IPS-NIHi11 (cell line): ENCODE measurements at places on chromosomes 13 and 19.

DNA sequence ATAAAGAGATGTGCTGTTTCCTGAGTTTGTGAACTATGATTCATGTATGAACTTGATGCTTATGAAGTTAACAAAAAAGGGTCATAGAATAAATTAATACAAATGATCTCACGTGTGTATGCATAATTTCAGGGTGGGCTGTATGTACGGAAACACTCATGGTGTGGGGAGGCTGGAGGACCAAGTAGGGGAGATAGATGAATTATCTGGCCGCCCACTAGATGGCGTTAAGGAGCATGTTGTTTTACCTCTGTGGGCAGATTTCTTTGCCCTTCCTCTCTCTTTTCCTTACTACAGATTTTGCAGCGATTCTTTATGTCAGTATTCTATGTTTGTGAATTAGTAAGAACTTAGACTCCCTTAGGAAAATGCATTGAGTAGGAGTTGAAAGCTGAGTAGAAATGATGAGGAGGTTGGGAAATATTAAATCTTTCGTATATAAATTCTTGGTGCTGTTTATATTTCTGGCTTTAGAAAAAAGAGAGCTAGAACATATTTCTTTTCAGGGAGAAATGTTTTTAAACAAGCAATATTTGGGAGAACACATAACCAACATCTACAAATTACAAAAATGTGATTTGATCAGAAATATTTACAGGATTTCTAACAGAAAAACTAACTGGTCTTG is 47.4 kb upstream of the TMTC4 start:
- DNase-seq, result peak; percentile 72

GRCh38 chr19:13841086-13841961 is 35.6 kb upstream of the NANOS3 start:
- no peak for DNase-seq

DNA sequence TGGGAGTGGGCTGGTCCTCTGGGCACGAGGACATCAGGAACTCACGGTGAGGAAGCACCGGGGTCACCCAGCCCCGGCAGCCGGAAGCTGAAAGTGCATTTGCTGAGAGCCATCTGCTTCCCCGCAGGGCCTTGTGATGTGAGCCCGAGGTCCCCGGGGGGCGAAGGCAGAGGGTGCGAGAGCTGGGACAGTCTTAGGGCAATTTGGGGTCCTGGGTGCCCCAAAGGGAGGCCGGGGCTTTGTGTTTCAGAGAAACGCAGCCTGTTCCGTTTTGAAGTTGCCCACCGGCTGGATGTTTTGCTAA is 4.8 kb downstream of the F2RL3 start:
- no peak for DNase-seq

- no peak for DNase-seq
These were observed 24.7 kb downstream of the NFIX start for GRCh38 chr19:13020002-13020414.

GRCh38 chr13:49791315-49791710 is 1.2 kb downstream of the KPNA3 start:
- peak; percentile 23 for DNase-seq

DNA sequence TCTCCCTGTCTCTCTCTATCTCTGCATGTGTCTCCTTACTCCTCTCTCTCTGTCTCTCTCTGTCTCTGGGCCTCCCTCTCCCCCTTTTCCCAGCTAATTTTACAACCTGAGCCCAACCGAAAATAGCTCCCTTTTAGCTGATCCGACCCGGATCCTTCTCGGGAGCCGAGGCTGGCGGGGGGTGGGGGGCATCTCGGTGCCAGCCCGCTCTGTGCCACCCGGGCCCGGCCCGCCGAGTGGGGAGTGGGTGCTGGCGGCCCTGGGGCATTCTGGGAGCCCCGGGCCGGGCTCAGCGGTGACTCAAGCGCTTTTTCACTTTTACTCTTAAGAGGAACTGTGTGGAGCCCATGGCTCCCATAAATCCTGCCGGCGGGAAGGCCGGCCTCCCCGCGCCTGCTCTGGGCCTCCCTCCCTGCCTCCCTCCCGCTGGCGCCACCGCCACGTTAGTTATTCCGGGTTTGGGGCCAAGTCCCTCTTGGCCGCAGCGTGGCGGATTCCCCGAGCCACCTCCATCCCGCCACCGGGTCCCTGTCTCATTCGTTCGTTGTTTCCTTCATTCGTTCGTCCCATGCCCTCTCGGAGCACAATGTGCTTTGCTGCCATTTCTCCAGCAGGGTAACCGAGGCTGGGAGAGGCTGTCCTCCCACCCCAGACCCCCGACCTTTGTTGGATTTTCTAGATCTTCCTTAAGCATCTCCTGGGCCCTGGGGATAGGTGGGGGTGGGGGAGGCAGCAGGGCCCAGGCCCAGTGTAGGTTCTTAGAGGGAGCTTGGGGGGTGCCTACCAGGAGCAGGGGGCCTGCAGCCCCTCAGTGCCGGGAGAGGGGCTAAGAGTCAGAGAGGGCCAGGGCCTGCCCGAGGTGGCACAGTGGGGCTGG is 3.2 kb downstream of the NFIC start:
- no peak for DNase-seq

DNA sequence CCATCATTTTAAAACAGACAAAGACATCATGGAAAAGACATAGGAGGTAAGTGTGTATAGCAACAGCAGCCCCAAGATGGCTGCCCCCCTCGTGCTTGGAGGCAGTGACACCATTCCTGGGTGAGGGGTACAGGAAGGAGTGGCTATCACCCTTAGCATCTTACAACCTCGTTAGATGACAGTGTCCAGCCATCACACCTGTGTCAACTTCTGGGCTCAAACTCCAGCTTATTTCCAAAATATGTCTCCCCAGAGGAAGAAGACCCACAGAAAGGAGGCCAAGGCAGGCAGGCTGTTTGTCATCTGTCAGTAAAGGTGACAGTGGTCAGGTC is 27.5 kb downstream of the EPS15L1 start:
- no peak for DNase-seq

GRCh38 chr19:38912600-38913514 is 871 bp upstream of the CCER2 start:
- no peak for DNase-seq

GRCh38 chr19:39409208-39410016 is 2.8 kb downstream of the ZFP36 start:
- peak; percentile 68 for DNase-seq

- DNase-seq, result no peak
These were observed 79.5 kb upstream of the KL start for GRCh38 chr13:32936716-32937115.

DNA sequence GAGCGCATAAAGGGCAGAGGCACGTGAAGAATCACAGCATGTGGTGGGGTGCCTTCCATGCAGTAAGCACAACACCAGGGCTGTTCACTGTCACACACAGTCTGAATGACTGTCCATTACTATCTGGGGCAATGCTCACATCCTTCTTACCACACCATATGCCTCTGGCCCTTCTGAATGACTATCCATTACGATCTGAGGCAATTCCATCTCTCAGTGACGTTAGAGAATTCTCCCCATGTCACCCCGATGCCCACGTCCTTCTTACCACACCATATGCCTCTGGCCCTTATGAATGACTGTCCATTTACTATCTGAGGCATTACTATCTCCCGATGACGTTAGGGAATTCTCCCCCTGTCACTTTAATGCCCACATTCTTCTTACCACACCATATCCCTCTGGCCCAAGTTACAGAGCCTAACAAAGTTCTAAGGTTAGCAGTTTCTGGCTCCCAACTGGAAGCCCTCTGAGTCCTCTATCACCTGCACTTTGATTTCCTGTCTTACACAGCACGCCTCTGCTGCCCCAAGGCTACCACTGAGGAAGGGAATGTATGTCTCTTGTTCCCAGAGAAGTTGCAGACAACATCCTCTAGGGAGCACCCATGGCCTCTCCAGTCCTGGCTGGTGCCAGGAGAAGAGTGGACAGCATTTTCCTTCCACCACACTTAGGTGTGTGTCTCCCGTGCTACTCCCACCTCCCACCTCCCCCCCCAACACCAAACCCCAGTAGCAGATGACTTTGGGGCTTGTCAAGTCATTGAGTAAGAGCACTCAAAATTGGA is 154.8 kb downstream of the COG6 start:
- no peak for DNase-seq

- DNase-seq, result no peak
These were observed 2.9 kb upstream of the CHAMP1 start for GRCh38 chr13:114311387-114311786.

DNA sequence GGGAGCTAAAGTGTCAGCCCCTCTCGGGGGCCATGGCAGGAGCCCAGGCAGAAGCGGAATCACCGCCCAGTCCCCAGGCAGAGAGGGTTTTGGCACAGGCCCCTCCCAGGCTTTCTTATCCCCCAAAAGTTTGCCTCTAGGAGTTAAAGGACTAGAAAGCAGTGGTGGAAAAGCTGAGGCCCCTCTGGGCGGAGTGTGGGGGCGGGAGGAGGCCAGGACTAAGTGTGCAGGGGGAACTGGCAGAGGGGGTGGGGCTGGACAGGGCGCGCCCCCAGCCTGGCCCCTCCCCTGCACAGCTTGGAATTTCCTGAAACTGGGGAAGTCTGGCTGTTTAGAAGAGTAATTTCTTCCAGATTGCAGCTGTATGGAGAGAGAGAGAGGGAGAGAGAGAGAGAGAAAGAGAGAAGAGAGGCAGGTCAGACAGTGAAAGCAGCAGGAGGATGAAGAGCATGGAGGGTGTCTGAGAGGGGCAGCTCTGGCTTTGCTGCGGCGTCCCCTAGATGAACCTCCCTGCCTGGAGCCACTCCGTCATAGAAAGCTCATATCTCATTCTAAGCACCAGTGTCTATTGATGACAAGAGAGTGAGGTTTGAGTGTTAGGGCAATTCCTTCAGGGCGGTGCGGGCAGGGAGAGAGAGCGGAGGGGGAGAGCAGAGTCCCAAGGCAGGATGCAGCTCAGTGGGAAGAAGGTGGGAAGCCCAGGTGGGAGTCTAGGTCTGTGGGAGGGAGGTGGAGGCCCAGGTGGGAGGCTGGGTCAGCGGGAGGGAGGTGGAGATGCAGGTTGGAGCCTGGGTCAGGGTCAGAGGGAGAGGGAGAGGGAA is at the start of gene CDC42EP5:
TSS of gene CDC42EP5 (minus strand) at position 226 of the 821 bp plus-strand sequence. CDS start 7,749 bp downstream, outside the sequence.
- peak; percentile 67 for DNase-seq

DNA sequence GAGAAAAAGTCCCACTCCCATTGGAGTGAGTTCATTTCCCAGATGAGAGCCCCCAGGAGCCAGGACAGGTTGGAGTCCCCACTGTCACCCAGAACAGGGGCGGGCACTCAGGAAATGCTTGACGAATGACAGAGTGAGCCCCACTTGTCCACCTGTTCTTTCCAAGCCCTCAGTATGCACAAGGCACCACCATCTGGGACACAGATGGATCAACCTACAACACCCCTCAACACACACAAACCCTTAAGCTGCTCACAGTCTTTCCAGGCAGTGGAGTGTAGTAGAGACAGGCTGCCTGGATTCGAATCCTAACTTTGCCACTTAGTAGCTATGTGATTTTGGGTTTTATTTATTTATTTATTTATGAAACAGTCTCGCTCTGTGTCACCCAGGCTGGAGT is 8.0 kb downstream of the ARHGEF1 start:
- no peak for DNase-seq

DNA sequence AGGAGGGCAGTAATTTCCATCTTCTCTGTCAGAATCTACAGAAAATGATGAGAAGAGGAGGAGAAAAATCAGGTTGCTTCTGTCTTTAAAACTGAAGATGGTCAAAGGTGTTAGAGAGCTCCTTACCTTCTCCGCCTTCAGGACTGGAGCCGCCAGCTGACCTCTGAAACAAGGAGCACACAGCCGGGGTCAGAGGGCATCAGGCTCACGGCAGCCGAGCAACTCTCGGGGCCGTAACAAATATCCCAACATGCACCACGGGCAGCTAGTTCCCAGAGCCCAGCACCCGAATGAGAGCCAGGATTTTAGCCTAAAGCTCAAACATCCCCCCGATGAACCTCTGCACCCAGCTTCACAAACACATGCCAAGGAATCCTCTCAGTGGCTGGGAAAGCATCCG is 27.6 kb downstream of the CAPS start:
- DNase-seq, result no peak

GRCh38 chr13:44307255-44307654 is 66.4 kb upstream of the SERP2 start:
- DNase-seq, result no peak

DNA sequence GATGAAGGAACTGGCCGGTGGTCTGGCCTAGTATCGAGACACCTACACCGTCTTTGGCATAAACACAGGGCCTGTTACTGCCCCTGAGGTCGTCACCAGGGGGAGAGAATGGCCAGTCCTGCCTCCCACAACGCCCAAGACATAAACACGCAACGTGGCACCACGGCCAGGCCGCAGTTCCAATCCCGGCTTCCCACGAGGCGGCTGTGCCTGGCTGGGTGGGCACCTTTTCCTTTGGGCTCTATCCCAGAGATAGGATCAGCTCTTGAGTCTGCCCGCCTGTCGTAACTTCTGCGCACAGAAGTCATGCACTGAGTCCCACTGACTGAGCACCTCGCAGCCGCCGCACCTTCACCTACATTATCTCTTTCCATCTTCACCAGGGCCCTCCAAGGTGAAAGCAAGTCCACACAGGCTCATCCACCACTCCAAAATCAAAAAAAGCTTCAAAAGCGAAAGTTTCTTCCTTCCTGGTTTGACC is 1.1 kb downstream of the MIER2 start:
- no peak for DNase-seq

- no peak for DNase-seq
These were observed 796.8 kb upstream of the KLHL1 start for GRCh38 chr13:70905035-70905434.
